ENCODE measurements at places on chromosomes 5 and 9. TPM values are rescaled to one million over a fixed set of nuclear protein-coding genes. Genes with fewer than 3 reads are reported as not detected.
A peak's percentile ranks its signal among the peaks of the same experiment; 100 is the strongest.

The ROPN1L gene
- total RNA-seq: not detected

GRCh38 chr9:132166599-132166998 lies 4.7 kb downstream of the NTNG2 start:
- peak; percentile 84 for DNase-seq

GRCh38 chr9:84393266-84393950 lies 52.9 kb upstream of the SLC28A3 start:
- peak; percentile 46 for DNase-seq

- DNase-seq: no peak
These were observed 38.7 kb upstream of the UBTD2 start for GRCh38 chr5:172322028-172322965.

DNA sequence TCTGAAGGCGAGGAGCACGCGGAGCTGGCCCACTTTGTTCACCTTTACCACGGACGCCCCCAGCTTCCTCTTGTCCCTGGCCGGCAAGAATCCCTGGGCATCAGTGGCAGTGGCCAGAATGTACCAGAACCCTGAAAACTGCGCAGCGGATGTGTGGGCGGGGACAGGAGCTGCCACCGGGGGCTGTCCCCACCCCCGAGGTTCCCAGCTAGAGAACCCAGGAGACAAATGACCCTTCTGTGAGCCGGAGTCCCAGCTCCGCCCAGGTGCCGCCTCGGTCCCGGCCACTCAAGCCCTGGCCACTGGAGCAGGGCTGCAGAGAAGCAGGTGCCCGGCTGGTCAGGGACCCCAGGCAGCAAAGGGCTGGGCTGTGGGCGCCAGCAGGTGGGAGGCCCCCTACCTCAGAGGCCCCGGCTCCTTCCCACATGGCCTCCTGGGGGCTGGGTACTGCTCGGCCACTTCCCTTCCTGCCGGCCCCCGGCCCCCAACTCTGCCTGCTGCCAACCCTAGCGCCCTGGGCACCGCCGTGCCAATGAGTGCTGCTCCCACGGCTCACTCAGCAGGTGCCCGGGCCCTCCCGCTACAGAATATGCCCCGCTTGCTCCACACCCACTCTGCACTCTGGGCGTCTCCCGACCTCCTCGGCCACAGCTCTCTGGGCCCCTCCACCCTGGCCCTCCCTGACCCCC lies 713 bp downstream of the LCN10 start:
- DNase-seq: no peak

DNA sequence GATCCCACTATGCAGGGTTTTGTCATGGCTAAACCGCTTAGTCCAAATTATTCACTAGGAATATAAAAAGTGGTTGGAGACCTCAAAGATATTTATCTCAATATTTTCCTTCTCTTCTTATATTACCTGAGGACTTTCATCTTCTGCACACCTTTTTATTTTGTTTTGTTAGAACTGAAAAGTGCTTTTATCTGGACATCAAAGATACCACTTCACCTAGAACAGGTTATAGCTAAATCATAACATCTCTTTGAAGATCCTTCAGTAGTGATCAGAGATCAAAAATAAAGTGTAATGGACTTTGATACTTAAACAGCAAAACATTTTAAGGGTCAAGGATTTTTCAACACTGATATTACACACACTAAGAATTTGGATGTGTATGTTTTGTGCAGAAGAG lies 160.2 kb downstream of the MCTP1 start:
- no peak for DNase-seq

- no peak for DNase-seq
These were observed 119.2 kb downstream of the SMARCA2 start for GRCh38 chr9:2134391-2134790.

GRCh38 chr5:112795342-112795741 lies 57.7 kb downstream of the APC start:
- DNase-seq: no peak

- DNase-seq: no peak
These were observed 1496.1 kb upstream of the C9orf72 start for GRCh38 chr9:29069376-29069775.

DNA sequence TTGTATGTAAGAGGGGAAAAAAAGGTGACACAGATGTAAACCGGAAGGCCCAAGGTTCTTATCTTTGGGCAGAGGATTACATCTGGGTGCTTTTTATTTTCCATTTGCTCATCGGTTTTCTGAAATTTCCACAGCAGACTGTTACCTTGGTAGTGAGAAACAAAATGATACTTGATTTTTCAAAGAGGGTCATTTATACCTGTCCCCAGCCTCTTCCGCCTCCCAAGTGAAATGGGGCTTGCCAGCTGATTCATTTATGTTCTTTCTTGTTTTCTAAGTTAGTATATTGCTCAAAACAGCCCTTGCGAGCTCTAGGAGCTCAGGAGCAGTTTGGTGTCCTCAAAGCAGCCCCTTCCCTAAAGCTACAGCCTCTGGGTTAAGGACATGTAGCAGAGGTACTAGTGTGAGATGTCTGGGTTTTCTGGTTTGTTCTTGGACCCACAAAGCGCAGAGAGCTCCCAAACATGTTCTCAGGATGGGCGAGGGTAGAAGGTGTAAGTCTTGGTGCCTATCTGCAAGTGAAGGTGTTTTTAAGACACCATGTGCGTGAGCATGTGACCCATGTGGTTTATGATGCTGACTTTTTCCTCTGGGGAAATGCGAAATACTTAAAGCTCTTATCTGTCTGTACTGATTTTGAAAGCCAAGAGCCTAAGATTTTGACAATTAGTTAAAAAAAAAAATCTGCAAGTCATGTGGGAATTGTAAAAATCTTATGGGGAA lies 38.3 kb downstream of the DAPK1 start:
- no peak for DNase-seq

GRCh38 chr5:116626272-116626723 lies 51.7 kb upstream of the SEMA6A start:
- DNase-seq: no peak

DNA sequence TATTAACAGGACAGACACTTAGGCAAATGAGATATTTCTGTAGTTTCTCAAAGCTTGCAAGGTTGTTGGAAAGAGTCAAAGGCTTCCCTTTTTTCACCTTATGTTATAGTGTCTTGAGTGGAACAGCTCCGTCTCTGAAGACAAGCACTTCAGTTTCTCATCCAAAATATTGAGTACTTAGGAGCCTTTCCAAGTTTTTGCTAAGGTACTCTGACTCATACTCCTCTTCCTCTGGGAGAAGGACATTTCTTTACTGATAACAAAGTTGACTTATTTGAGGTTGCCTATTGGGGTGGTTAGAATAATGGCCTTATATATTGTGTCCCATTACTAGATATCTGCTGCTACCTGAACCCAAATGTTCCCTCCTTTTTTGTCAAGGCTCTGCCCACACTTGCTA lies 869.6 kb downstream of the MAT2B start:
- DNase-seq: no peak

- no peak for DNase-seq
These were observed 27.5 kb upstream of the DMAC1 start for GRCh38 chr9:7827056-7827455.

- DNase-seq: no peak
These were observed 30.8 kb upstream of the SMAD5 start for GRCh38 chr5:136101884-136102283.

DNA sequence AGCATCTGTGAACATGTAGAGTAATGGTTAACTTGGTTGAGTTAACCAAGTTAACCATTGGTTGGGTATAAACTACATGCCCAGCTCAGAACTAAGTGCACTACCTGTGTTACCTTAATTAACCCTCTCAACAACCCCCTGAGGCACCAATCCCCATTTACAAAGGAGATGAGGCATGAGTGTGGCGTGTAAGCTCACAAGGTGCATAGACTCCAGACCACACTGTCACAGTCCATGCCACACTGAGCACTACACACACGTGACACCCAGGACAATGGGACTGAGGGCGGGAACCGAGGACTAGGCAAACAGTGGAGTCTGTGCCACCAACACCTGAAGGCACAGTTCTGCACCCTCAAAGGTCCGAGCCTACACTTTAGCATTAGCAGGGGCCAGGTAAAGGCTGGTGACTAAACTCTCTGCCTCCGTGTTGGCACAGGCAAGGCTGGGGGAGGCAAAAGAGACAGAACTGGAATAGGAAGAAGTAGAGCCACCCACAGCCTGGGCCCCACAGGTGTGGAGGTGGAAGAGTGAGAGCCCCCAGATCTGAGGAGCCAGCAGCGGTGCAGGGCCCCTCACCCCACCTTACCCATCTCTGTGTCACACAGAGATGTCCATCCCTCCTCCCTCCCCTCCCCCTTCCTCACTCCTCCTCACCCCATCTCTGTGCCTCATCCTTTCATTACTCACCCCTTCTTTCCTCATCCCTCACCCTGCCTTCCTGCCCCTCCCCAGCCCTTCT lies 2.2 kb upstream of the DNAJB5 start:
- DNase-seq: no peak

- DNase-seq: no peak
These were observed 28.4 kb upstream of the LTC4S start for GRCh38 chr5:179765400-179765799.

- no peak for DNase-seq
These were observed 34.4 kb downstream of the RASA1 start for GRCh38 chr5:87302061-87302460.

The BTNL9 gene
- 0.31 TPM for total RNA-seq

DNA sequence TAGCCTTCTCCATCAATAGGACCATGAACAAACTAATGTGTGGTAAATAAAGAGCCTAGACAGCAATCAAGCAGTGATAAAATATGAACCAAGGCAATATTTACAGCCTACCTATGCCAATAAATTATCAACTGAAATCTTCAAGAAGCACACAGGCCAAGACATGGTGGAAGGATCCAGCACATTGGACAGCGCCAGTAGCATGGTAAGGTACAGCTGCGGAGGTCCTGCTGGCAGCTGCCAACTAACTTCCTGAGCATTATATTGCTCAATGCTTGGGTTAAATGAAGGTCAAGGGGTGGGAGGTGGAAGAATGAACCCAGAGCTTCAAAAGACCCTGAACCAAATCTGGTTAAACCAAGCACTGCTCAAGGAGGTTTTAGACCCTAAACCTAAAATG lies 16.5 kb upstream of the SPDL1 start:
- no peak for DNase-seq

The TLN1 gene
- 106 TPM for total RNA-seq
